ENCODE measurements at places on chromosomes 5 and 9.

- no peak for DNase-seq
Observed at GRCh38 chr5:10507575-10508096, 56.2 kb upstream of the ANKRD33B start.

GRCh38 chr5:154740957-154741356 is 14.2 kb upstream of the LARP1 start:
- peak; percentile 57 for DNase-seq

DNA sequence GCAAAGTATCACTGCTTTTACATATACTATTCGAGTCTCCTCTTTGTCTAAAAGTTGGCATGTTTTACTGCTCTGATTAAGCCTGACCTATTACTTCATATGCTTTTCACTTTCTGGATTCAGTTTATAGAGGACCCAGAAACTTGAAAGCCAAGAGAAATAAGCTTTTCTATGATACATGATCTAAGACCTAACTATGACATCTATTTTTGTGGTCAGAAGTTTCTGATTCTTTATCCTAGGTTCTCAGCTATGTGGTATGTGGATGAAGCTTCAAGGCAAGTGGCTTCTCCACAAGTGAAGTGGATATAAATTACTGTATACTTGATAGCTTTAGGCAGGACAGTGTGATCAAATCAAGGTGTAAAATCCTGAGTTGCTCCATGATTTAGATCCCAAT is 6.3 kb downstream of the EDIL3 start:
- no peak for DNase-seq

DNA sequence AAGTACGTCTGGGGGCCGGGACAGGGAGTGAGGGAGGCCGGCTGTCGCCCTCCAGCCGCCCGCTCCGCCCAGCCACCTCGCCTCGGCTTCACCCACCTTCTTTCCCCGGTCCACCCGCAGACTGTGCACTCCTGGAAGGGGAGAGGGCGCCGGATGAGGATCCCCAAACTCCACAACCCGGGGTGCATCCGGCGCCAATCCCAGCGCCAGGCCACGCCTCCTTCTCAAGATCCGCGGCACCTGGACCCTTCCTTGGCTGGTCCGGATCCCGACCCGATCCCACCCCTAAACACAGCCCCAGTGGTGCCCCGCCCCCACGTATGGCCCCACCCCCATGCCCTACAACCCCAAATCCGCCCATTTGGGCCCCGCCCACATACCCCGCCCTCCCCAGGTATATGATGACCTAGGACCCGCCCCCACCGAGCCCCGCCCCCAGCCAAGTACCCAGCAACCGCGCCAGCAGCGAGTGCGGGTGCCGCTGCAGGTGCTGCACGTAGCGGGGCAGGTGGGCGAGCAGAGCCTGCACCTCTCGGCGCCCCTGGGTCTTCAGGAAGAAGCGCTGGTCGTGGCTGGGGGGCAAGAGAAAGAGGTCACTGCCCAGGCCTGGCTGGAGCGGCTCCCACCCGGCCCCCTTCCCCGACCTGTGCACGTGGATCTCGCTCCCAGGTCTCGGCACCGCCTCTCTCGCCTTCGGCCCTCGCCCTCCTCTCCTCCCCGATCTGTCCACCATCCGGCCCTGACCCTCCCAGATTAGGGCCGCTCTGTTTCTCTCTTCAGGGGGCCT is 3.2 kb downstream of the PIP5KL1 start:
- DNase-seq, result no peak

GRCh38 chr5:81140441-81140840 is 92.7 kb upstream of the CKMT2 start:
- peak; percentile 58 for DNase-seq

DNA sequence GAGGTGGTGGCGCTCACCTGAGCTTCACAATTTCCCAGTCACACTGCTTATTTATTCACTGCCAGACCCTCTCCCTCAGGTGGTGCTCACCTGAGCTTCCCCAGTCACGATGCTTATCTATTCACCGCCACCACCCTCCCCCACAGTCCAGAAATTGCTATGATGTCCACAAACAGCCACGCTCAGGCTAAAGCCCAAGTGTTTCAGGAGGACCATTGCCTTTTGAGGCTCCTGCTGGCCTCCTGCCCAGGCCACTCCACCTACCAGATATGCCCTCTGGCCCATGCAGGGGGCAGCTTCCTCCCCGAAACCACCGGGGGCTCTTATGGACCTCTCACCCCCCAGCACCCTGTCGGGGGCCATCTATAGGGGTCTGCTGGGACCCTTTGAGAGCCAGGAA is 4.6 kb downstream of the PDLIM7 start:
- no peak for DNase-seq

DNA sequence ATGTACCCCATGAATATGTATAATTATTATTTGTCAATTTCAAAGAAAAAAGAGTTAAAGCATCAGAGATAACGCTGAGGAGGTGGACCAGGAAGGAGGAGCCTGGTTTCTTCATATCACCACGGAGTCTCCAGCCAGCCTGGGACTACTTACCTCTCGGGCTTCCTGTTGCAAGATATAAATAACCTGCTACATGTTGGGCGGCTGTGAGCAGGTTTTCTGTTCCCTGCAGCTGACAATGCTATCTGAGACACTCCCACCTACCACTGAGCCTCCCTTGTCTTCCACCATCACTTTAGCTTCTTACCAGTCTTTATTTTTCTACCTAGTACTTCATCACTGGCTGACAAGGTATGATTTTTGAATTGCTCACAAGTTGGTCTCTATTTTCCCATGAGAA is 102.7 kb upstream of the CPEB4 start:
- DNase-seq, result no peak

DNA sequence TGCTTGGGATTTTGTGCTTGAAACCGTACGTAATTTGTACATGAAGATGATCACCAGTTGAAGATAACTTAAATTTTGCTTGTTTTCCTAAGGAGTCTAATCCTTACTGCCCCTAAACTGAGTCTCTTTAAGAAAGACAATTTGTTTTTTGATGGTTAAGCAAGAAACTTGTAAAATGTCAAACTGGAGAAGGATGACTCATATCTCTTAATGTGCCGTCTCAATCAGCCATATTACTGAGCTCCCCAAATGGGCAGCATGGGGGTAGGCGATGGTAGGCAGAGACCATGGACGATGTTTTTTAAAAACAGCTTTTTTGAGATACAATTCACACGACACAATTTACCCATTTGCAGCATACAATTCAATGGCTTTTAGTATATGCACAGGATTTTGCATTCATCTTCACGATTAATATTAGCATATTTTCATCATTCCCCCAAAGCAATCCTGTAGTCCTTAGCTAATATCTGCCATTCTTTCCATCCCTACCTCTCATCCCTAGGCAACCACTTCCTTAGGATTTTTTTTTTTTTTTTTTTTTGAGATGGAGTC is 14.3 kb downstream of the ARHGAP26 start:
- no peak for DNase-seq

- no peak for DNase-seq
Observed at GRCh38 chr5:66727630-66728029, 131.4 kb downstream of the MAST4 start.

DNA sequence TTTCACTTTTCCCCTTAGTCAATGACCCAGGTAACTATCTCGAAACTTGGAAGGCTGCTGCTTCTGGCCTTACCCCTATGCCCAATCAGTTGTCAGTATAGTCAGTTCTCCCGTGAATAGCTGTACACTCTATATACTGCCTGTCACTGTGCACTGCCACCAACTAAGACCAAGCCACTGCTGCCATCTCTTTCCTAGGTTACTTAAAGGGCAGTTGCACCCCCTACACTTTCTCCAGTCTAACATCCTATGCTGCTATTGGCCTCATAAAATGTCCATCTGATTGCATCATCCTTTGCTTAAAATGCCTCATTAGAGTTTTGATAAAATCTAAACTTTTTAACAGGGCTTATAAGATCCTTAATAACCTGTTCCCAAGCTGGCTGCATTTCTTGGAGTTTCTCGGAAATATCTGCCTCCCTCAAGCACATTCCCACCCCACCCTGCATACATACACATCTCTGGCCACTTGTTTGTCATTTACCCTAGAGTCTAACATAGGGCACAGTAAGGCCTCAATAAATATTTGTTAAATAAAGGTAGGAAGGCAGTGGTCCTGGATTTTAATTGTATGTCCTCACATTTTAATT is 32.8 kb upstream of the TNFAIP8 start:
- no peak for DNase-seq

DNA sequence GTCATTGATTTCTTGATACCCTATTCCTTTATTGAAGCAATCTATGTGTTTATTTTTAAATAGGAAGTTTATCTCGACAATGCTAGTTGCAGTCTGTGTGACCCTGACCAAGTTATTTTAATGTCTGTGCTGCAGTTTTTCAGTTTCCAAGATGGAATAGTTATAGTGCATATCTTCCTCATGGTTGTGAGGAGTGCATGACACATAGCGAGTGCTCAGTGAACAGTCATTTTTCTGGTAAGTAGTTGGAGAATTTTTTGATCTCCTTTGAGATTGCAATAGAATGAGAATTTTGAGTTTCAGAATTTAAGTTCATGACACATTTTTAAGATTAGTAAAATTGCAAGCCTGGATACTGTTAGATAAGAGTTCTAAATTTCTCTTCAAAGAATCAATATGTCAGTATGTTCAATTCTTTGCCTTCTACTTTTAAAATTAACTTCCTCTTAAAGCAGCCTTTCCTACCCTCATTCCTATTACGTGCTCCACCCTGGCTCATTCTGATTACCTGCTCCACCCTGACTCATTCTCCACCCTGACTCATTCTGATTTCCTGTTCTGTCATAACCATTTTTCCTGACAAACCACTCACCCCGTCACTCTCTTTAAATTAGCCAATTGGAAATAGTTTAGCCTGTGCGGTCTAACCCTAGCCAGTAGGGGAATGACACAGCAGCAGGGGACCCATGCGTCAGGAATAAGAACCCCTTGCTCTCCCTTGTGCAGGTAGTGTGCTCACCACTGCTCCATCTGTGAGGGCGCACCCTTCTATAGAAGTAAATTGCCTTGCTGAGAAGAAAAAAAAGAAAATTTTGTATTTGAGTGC is 30.7 kb downstream of the SPIN1 start:
- DNase-seq, result no peak

GRCh38 chr5:154830596-154830995 is 19.8 kb downstream of the FAXDC2 start:
- DNase-seq, result no peak

GRCh38 chr9:88596376-88596775 is 61.4 kb downstream of the NXNL2 start:
- no peak for DNase-seq

- no peak for DNase-seq
Observed at GRCh38 chr5:10352430-10353240, 860 bp upstream of the MARCHF6 start.

GRCh38 chr5:176792655-176793342 is 17.6 kb upstream of the UNC5A start:
- no peak for DNase-seq

DNA sequence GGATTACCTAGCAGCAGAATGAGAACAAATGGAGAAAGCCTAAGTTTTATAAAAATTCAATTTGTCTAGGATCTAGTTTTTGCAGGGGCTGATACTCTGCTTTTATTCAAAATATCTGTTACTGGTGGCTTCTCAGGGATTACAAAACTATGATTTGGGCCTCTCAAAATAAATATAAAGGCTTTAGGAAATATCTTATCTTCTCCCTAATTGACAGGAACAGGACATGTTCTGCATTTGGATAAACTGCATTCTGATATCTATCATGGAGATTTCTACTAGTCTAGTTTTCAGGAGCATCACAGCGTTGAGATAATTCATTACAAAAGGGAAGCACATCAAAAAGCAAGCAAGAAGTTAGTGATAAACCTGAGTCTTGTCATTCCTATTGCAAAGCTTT is 127.1 kb upstream of the ITGA1 start:
- no peak for DNase-seq

DNA sequence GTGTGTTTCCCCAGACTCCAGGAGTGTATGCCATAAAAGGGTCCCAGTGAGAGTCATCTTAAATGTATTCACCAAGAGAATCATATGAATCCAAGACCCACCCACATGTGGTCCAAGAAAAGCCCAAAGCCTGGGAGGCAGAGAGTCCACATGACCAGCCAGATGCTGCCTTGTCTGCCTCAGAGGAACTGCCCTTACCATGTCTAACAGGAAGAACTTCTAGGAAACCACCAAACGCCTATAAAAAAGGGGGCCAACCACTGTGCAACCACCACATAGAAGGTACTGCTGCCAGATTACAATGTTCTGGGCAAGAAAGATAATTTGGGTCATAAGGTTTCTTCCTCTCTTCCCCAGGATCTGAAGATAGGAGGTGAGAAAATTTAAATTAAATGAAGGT is 129.8 kb upstream of the SLC24A2 start:
- no peak for DNase-seq

- no peak for DNase-seq
Observed at GRCh38 chr9:90420768-90421513, 221.7 kb downstream of the DIRAS2 start.

- DNase-seq, result no peak
Observed at GRCh38 chr9:133280392-133280791, 5.4 kb upstream of the ABO start.
